Tibial nerve (tissue), 4 donors: ENCODE measurements at places on chromosomes 1 and 21. TPM values are rescaled to one million over a fixed set of nuclear protein-coding genes. Genes with fewer than 3 reads are reported as not detected.

TMPRSS3 gene
- total RNA-seq: not detected

OLIG1 gene
- not detected for total RNA-seq

TFF3 gene
- total RNA-seq: 6.5 TPM

GBP5 gene
- total RNA-seq: 0.78 TPM

ST6GALNAC5 gene
- 57.2 TPM for total RNA-seq

CNIH3 gene
- 5.9 TPM for total RNA-seq

GRCh38 chr1:172483448-172483847, 39.6 kb upstream of the PIGC start:
- no peak overlapping the region for H3K4me3 ChIP-seq
- H3K27ac ChIP-seq: no peak overlapping the region
- no peaks in the 10 kb centered on the region for H3K27me3 ChIP-seq
- no peaks in the 10 kb centered on the region for H3K4me1 ChIP-seq
- no peak for DNase-seq

DNA sequence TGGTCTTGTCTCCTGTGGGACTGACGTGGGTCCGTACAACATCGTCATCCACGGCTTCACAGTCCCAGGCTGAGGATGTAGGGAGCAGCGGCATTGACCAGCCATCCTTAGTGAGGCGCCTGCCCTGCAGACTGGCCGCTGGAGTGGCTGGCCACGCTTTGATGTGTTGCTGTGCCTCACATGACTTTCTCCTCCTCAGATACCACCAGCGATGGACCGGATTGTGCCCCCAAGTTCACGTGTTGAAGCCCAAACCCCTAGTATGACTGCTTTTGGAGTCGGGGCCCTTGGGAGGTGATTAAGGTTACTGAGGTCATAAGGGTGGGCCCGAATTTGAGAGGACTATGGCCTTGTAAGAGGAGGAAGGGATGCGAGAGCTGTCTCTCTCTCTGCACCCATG, 122.5 kb downstream of the PCBP3 start:
- no peaks in the 10 kb centered on the region for H3K36me3 ChIP-seq
- no peaks in the 10 kb centered on the region for H3K4me1 ChIP-seq
- no peaks in the 10 kb centered on the region for H3K27me3 ChIP-seq
- no peak overlapping the region for H3K27ac ChIP-seq

GRCh38 chr1:112256411-112256810, 139.6 kb upstream of the CTTNBP2NL start:
- H3K27ac ChIP-seq: no peak overlapping the region
- DNase-seq: no peak
- no peaks in the 10 kb centered on the region for H3K36me3 ChIP-seq
- H3K4me1 ChIP-seq: no peaks in the 10 kb centered on the region

DNA sequence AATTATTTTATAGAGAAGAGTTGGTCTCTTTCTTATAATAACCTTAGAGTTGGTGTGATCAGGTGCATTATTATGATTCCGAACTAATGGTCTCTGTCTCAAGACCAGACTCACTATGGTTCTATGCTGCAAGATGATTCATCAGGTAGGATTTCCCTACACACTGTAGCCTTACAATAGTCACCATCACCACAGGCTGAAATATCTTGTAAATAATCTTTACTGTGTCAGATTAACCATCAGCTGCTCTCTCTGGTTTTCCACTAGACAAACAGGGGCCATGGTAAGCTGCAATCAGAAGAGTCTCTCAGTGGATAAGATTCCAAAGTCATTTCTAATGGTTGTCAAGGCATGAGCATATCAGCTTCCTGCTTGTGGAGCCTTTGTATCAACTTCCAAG, 4.4 kb upstream of the GBP4 start:
- H3K27me3 ChIP-seq: no peaks in the 10 kb centered on the region
- no peak for DNase-seq
- H3K36me3 ChIP-seq: no peaks in the 10 kb centered on the region

GRCh38 chr1:58785442-58786058, 1.7 kb upstream of the JUN start:
- H3K27ac ChIP-seq: peak overlapping the region; percentile 98
- no peak for DNase-seq
- no peaks in the 10 kb centered on the region for H3K36me3 ChIP-seq
- H3K4me3 ChIP-seq: peak overlapping the region; percentile 85
- H3K4me1 ChIP-seq: peaks cover 10% of the 10 kb centered on the region
- H3K27me3 ChIP-seq: no peaks in the 10 kb centered on the region

DNA sequence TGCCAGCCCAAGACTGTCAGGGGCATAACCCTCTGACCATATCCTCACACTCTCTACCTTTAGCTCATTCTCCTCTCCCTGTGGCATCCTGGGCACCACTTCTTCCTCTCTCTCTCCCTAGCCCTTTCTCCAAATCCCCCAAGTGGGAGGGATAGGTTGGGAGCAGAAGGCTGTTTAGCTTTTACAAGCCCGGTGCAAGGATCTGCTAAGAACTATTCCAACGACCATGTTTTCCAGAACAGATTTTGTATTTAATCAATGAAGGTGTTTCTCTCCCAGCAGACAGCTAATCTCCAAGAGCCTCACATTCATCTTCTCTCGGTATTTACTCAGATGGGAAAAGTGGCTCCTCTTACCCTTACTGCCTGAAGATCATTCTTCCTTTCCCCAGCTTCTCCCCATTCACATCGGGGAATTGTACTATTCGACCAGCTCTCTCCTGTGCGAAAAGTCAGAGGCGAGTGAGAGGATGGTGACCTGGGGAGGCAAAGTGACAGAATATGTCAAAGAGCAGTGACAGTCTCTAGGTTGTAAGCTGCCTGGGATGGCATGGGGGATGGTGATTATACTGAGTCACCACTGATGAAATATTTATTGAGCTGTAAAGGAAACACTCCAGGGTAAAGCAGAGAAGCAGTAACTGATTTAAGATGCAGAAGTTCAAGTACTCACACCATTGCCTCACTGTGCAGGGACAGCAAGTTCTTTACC, 47.0 kb upstream of the RBM15 start:
- no peaks in the 10 kb centered on the region for H3K27me3 ChIP-seq
- no peaks in the 10 kb centered on the region for H3K36me3 ChIP-seq
- no peak for DNase-seq
- H3K4me3 ChIP-seq: no peak overlapping the region

DNA sequence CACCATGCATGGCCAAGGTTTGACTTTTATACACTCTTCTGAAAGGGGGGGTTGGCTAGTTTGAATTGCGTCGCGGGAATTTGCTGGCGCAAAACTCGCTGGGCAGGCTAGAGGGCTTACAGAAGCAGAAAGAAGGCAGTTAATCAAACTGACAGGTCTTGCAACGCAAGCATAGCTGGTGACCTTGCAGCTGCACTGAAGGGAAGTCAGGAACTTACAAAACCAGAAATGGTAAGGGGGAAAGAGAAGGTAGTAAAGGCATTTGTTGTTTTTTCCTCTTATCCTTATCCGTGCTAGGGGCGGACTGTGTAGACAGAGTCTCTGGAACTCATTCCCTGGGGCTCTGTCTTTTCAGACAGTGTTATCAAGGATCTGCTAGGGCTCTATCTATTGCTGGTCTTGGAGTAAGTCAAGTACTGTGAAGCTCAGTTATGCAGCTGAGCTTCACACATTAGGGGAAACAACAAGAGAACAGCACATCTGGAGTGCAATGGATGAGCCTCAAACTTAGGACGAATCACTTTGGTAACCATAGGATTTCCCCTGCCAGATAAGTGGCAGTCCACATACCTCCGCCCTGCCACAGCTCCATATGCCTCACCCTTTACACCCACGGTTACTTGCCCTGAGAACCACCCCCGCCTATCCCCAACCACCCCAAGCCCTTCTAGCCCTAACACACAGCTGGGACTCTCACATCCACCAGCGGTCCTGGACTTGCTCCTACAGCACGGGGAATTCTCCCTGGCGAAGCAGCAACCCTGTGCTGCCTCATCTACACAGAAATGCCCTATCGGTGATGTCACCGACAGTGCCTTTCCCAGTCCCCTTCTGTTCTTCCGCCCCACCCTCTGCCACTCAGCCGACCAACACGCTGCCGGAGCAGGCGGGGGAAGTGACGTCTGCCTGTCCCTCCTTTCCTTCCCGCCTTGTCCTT, 251.4 kb downstream of the FAM72C start:
- DNase-seq: no peak
- peaks cover 13% of the 10 kb centered on the region for H3K27me3 ChIP-seq
- H3K4me1 ChIP-seq: no peaks in the 10 kb centered on the region
- no peak overlapping the region for H3K27ac ChIP-seq
- no peak overlapping the region for H3K4me3 ChIP-seq

DNA sequence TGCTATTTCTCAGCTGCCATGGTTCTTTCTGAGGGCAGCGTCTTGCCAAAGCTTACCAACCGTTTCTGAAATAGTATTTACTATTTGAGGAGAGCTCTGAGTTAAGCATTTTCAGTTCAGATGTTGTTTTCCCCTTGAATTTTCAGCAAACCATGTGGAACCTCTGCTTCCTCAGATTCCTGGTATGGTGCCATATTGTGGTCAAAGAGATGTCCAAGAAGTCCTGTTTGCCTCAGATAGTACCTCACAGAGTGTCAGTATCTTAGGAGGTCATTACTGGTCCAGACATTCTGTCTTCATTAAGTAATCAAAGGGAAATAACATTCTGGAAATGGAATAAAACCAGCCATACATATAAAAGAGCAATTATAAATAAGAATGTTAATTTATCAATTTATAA, 36.6 kb downstream of the VANGL2 start:
- no peak overlapping the region for H3K4me3 ChIP-seq
- H3K4me1 ChIP-seq: no peaks in the 10 kb centered on the region
- DNase-seq: no peak
- no peak overlapping the region for H3K27ac ChIP-seq
- H3K27me3 ChIP-seq: no peaks in the 10 kb centered on the region

GRCh38 chr1:168005529-168005928, 68.7 kb upstream of the MPC2 start:
- H3K27ac ChIP-seq: no peak overlapping the region
- no peak overlapping the region for H3K4me3 ChIP-seq
- H3K27me3 ChIP-seq: no peaks in the 10 kb centered on the region
- H3K4me1 ChIP-seq: no peaks in the 10 kb centered on the region
- DNase-seq: no peak

DNA sequence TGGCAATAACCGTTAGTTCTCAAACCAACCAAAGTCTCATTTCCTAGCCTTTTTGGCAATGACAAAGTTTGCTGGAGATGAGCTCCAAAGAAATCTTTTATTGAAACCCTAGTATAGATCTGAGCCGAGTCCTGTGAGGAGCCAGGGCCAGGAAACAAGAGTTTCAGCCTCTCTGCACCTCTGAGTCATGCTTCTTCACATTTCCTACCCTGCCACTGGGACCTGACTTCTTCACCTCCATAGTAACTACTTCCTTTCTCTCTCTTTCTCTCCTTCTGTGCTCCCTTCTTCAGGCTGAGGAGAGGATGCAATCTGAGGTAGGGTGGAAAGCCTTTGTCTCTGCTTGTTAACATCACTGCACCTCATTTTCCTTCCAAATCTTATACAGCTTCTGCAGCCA, 38.7 kb upstream of the IPO9 start:
- peaks cover 56% of the 10 kb centered on the region for H3K36me3 ChIP-seq
- H3K27me3 ChIP-seq: no peaks in the 10 kb centered on the region
- H3K27ac ChIP-seq: peak overlapping the region; percentile 79
- no peak for DNase-seq

- DNase-seq: peak; percentile 83
- H3K4me3 ChIP-seq: no peak overlapping the region
- H3K27me3 ChIP-seq: no peaks in the 10 kb centered on the region
- H3K36me3 ChIP-seq: peaks cover 4% of the 10 kb centered on the region
- peak overlapping the region; percentile 76 for H3K27ac ChIP-seq
Observed at GRCh38 chr1:21270086-21270689, 20.1 kb downstream of the ECE1 start.
